ENCODE measurements at places on chromosomes 1 and 21.

- peak; percentile 78 for DNase-seq
Observed at GRCh38 chr1:1122078-1122811, 6.4 kb upstream of the C1orf159 start.

GRCh38 chr21:42468491-42469131 lies 27.4 kb downstream of the RSPH1 start:
- no peak for DNase-seq

- DNase-seq: no peak
Observed at GRCh38 chr1:233728721-233729120, 114.8 kb downstream of the KCNK1 start.

- no peak for DNase-seq
Observed at GRCh38 chr1:4851385-4852065, 197.1 kb downstream of the AJAP1 start.

GRCh38 chr1:216330262-216330661 lies 93.0 kb downstream of the USH2A start:
- DNase-seq: peak; percentile 16

- DNase-seq: no peak
Observed at GRCh38 chr1:202270871-202271326, 70.8 kb downstream of the UBE2T start.

DNA sequence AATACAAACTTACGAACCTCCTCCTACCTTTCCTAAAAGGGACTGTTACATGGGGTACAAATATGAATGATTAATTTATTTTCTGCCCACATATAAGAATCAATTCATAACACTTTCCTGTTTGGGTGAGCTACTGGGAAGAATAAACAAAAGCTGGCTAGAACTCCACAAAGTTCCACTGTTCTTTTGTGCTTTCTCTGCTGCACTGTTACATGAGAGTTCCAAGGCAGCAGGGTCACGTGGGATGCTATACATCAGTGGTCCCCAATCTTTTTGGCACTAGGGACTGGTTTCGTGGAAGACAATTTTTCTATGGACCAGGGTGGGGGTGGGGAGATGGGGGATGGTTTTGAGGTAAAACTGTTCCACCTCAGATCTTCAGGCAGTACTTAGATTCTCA lies 2.2 kb upstream of the ANGPTL7 start:
- no peak for DNase-seq

- DNase-seq: no peak
Observed at GRCh38 chr1:59506952-59507351, 210.1 kb downstream of the FGGY start.

DNA sequence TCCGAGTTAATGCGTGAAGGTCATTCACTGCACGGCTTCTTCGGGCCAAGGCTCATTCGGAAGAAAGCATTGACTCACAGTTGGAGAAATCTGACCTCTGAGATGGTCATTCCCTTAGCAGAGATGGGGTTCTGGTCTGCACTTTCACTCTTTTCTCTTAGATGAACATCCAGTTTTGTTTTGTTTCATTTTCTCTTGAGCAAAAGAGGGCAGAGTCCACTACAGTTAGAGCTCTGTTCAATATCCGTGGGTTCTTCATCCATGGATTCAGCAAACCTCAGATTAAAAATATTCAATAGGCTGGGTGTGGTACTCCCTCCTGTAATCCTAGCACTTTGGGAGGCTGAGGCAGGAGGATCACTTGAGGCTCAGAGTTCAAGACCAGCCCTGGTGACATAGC lies 57.4 kb upstream of the SIPA1L2 start:
- no peak for DNase-seq

DNA sequence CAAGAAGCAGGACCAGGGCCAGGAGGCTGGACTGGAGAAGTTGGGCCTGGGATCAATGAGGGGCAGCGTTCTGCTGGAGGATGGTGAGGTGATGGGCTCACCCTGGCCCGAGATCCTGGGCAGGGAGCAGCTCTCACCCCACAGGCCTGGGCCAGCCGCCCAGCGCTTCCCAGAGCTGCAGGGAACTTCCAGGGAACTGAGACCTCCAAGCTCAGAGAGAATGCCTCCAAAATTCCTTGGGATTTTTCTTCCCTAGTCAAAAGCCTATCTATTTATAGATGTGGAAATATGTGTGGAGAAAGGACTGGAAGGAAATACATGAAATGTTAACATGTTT lies 121.2 kb downstream of the SPSB1 start:
- peak; percentile 33 for DNase-seq

DNA sequence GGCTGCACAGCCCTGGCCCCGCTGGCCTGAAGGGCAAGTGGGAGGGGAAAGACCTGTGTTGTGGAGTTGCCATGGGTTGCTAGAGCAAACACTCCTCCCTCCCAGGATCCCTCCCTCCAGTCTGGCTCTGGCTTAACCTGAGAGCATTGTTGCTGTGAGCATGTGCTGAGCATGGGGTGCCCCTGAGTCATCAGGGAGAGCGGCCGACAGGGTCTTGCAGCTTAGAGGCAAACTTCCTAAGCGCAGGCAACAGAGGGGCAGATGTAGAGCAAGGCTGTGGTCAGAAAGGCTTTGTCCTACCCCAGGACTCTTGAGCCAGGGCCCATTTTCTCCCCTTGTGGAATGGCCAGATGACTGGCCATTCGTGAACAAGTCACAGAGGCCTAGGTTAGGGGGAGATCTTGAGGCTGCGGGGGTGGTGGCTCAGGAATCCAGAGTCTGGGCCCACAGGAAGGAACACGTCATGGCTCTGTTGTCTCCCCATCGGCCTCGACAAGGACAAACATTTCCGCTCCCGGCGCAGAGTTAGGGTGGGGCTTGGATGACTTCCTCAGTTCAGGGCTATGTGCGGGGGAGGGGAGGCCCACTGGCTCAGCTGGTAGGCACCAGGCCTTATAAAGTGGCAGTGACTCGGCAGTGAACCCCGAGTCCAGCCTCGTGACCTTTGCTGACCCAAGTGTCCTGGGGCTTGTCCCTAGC lies 362 bp upstream of the DYNLT4 start:
- DNase-seq: peak; percentile 95
